Globus pallidus (tissue), 1 donor: ENCODE measurements at places on chromosomes 5 and 9.

- no peak for DNase-seq
Observed at GRCh38 chr9:6024035-6024554, 8.7 kb upstream of the RANBP6 start.

DNA sequence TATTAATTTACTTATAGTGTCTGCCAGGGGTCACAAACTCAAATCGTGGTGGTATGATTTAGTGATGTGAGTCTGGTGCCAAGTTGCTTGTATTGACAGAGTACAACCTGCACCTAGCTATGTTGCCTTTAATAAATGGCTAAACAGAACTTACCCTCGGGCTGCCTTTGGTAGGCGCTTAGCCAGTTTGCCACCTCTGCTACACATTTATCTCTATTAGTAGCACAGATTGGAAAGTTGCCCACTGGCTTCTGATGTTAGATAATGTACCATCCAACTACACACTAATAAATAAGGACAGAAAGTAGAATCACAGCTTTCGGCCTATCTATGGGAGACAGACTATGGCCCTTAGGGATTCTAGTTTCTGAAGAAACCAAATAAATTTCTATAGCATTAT lies 368.4 kb downstream of the MAN2A1 start:
- no peak for DNase-seq

- DNase-seq: no peak
Observed at GRCh38 chr5:157611571-157612476, 36.2 kb upstream of the ADAM19 start.

DNA sequence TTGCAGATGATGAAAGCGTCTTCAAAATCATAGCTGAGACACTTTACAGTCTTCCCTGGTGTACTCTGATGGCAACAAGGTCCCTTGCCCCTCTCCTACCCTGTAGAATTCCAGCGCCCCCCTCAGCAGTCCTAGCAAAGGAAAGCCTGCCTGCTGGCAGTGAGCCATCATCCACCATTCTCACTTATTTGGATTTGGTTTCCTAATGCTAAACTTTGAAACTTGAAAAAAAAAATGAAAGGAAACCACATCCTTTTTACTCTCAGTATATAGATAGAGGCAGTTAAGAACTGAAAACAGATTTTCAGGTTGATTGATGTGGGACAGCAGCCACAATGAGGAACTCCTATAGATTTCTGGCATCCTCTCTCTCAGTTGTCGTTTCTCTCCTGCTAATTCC lies at the start of gene GZMA:
GZMA (plus strand) TSS at position 299 of the 400 bp plus-strand sequence; CDS start at position 336, 37 bp downstream.
- DNase-seq: no peak

- no peak for DNase-seq
Observed at GRCh38 chr5:151758141-151758429, 346 bp downstream of the ATOX1 start.

DNA sequence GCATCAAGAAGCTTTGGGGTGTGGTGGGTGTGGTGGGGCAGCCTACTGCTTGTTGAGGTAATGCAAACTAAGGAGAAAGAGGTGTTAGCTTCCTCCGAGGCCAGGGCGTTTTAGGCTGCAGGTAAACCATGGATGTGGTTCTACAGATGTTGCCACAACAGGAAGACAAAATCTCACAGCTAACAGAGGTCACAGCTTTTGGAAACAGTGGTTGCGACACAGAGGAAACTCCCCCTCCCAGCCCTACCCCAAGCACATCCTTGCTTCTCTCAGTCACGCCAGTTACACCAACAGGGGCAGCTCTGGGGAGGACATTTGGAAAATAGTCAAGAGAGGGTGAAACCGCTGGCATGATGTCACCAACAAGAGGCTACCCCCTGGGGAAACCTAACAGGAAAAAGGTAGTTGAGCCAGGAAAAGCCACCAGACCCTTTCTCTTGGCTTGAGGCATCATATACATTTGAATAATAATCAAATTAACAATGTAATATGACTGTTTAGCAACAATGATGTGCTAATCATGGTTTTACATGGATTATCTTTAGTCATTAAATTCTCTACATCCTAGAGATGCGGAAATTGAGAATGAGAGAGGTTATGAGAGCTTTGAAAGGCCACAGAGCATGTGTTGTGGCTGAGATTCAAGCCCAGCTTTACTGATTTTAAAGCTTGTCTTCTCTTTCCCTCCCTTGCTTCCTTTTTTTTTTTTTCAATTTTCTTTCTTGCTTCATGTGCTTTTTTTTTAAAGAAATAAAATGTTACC lies 82.2 kb upstream of the IL12B start:
- DNase-seq: peak; percentile 5

- DNase-seq: no peak
Observed at GRCh38 chr9:4774209-4774608, 18.5 kb upstream of the RCL1 start.

- no peak for DNase-seq
Observed at GRCh38 chr9:113591899-113592625, 128.5 kb downstream of the RGS3 start.

DNA sequence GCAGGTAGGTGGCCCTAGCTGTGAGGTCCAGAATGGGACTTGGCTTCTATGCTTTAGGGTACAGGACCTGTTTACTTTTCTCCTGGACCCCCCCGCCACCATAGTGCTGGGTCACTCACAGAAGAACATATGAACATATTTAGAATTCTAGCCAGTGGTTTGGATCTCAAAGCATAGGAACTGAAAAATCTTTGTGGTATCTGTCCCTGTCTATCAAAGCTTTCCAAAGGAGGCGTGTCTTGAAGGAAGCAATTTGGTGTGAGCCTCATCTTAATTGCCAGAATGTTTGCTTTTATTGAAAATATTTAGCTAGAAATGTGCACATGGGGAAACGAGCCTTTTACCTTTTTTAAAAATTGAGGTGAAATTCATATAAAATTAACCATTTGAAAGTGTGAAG lies 6.2 kb downstream of the PHF2 start:
- DNase-seq: no peak

DNA sequence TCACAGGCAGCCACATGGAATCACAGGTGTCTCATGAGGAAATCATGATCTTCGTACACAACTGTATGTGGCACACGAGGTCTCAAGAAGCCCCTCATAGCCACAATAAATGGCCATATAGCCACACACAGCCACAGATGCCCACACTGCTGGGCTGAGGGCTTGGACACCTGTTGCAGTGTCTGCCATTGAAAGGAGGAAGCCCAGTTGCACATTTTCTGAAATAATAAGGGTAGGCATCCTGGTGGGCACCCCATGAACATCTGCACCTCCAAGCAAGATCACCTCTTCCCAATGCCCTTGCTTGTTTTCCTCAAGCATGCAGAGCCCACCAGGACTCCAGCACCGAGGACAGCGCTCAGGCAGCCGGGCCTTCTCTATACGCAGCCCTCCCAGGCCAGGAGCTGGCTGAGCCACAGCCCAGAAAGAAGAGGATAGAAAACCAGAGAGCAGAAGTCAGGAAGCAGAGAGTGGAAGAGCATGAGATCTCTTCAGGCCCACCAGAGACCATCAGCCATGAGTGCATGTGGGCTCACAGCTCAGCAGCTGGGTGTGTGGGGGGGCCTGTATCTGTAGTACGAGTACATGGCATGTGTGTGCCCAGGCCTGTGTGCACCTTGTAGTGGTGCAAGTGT lies 1.0 kb upstream of the ACSL6 start:
- DNase-seq: no peak

GRCh38 chr9:68710111-68710471 lies 5.1 kb downstream of the PIP5K1B start:
- no peak for DNase-seq

DNA sequence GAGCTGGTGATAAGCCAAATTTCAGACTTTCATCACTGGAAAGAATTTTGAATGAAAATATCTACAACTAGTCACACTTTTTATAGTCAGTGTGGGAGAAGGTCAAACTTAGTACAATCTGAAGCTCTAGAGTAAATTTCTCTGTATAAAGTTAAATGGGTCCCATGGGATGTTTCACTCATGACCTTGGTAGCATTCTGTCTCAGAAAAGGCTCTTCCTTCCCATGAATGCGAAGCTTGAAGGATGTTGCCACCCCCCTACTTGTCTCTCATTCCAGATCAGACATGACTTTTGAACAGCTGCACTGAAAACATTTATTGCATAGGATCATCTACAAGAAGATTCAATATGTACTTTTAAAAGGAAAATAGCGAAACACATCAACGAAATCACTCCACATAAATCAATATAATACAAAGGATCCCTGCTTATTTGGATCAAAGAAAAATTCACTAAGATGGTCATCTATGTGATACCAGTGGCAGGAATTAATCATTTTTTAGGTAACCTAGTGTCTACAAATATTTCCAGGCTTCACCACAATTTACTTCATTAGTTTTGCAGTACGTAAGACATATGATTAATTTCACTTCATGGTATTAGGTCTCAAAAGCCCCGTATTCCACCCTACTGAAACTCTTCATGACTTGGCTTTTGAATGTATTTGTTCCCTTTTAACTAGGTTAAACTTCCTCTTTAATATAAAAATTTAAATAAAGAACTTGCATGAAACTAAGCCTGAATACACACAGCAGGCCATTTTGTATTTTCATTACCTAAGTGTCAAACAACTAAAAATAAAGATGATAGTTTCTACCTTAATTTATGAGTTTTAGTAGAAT lies 4.4 kb downstream of the ST8SIA4 start:
- DNase-seq: no peak

DNA sequence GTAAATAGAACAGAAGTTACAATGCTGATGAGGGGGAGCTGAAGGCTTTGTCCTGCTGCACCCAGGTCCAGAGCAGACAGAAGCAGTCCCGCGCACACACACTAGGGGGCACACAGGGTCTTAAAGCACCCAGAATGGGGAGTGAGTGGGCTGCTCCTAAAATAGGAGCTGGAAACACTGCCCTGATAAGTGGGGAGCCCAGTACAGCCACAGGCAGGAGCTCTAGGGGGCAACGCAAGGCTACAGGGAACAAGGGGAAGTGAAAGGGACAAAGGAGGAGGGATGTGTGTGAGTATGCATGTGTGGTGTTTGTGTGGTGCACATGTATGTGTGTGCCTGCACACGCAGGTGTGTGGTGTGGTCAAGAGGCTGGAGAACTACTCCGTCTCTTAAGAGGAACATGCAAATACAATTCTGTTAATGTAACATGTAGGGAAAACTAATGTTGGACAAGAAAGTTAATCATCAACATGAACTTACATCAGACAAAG lies 191.5 kb downstream of the ROR2 start:
- DNase-seq: no peak

DNA sequence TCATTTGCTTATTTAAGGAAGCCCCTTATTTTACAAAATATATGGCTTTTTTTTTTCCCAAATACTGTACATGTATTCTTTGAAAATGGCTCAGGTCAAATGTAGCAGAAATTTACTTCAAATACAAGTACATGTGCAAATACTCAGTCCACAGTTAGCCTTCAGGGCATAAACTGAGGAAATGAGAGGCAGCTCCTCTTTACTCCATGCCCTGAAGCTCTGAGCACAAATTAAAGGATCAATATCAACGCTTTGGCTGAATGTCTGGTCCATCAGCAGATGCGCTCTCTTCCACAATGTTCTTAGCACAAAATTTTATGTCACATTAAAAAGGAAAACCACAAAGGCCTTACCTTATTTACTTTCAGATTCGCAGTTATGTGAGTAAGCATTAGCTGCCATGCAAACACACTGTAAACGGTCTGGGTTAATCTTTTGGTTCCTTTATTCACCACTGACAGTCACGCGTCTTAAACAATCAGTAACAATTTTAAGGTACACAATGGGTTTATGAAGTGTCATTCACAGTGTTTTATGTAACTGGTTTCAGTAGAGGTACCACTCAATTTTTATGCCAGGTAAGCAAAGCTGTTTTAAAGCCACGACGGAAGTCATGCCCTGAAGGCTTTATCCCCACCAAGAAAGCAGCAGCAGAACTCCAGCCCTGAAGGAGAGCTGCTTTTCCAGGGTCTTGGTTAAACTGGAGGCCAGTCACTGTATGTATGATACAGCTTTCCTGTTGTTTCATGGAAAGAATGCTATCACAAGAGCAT lies 103.4 kb downstream of the OTULIN start:
- DNase-seq: no peak

GRCh38 chr9:109806506-109807115 lies 26.6 kb downstream of the PALM2AKAP2 start:
- no peak for DNase-seq

GRCh38 chr5:93236807-93237421 lies 344.1 kb downstream of the NR2F1-AS1 start:
- DNase-seq: no peak

DNA sequence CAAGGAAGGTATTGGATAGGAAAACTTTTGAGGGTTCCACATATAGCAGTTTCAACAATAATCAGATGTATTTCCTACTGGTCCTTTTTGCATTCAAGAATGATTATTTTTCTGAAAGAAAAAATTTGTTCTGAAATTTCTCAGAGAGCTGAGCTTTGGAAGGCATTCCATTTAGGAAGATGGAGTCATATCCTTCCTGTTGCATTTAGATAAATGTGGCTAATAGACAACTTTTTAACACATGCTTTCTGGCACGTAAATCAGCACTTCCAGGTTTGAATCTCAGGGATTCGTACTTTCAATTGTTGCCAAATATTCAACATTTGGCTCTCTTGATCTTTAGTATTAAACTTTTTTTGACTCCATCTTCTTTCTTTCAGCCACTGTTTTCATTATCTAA lies 24.8 kb upstream of the TLR4 start:
- no peak for DNase-seq

DNA sequence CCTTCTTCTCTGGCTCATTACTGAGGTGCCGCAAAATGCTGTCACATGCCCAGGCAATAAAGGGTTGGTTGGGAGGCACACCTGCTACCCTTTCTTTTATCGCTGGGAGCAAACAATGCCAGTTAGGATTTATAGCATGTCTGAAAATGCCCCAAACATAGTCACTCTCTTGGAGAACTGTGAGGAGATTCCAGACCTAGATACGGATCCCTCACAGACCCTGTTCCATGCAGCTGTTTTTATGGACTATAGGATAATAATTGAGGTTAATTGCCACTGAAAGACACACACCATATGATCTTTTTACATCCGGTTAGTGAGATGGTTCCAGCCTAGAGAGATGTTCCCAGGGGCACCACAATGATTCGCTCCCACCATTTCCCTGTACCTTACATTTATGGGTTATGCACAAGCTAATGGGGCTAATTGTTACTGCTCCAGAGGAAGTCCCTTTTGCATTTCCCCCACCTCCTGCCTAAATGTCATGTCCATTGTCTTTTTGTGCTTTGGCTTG lies 318.1 kb downstream of the PIK3R1 start:
- DNase-seq: no peak

GRCh38 chr5:152532714-152533113 lies 127.6 kb upstream of the NMUR2 start:
- peak; percentile 68 for DNase-seq

DNA sequence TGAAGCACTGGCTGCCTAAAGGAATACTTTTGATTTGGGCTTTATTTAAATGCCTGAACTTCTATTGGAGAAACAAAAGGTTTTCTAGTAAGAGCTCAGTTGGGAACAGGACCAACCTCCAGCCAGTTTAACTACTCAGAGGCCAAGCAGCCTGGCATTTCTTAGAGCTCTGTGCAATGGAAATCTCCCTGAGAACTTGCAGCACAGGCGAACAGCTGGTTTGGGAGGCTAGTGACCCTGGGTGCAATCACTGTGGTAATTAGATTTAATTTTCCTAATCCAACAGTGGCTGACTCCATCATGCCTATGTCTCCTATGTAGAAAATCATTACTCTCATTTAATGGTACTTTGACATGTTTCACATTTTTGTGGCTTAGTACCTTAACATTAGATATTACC lies 1.0 kb upstream of the CDH6 start:
- no peak for DNase-seq
